Upper lobe of right lung (tissue), 1 donor: ENCODE measurements at places on chromosomes 11 and 22.

- H3K4me3 ChIP-seq, result no peak within 1 kb of the TSS
- H3K4me1 ChIP-seq, result no peaks in the 10 kb centered on the region
- no peaks in the 10 kb centered on the region for H3K36me3 ChIP-seq
- peaks cover 5% of the 10 kb centered on the region for H3K27me3 ChIP-seq
Measured at GRCh38 chr11:118956094-118956846, at the start of gene UPK2. Gene UPK2 (plus strand): TSS chr11:118956298. CDS start chr11:118956351, 53 bp downstream.

- H3K4me1 ChIP-seq, result peaks cover 5% of the 10 kb centered on the region
- DNase-seq, result no peak
- no peak overlapping the region for H3K4me3 ChIP-seq
- no peaks in the 10 kb centered on the region for H3K27me3 ChIP-seq
- H3K36me3 ChIP-seq, result peaks cover 58% of the 10 kb centered on the region
- H3K27ac ChIP-seq, result no peak overlapping the region
Measured at GRCh38 chr11:4134806-4135205, 40.2 kb downstream of the RRM1 start.

DNA sequence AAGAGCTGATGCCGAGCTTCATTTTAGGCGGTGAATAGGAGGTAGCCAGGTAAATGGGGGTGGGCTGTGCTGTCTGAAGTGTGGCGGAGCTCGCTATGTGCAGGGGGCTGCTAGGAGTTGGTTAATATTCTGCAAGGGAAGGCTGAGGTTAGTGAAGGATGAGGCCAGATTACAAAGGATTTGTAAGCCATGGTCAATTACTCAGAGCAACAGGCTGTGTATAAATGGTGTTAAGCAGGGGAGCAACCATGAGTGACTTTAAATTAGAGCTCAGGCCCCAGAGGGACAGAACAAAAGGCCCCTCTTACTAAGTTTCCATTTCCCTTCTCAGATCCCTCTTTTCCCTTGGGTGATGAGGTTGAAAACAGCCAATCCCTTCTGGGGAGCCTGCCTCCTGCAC is 7.3 kb upstream of the MCAM start:
- H3K36me3 ChIP-seq, result no peaks in the 10 kb centered on the region
- no peak overlapping the region for H3K4me3 ChIP-seq
- DNase-seq, result no peak

DNA sequence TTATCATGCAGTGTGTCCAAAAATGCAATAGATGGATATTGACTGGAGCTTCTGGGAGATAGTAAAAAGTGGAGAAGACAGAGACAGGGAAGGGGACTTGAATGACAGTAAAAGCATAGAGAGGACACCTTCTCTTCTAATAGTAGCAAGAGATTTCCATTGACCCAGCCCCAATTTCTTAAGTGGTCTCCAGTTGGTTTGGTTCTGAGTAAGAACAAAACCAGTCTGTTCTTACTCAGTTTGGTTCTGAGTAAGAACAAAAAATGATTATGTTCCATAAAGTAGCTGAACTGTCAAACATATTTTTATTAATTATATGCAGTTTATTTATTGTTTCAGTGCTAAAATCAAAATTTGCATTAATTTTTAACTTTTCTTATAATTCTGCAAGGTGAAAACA is 316.8 kb upstream of the MPPED2 start:
- no peaks in the 10 kb centered on the region for H3K36me3 ChIP-seq
- H3K4me3 ChIP-seq, result no peak overlapping the region
- no peaks in the 10 kb centered on the region for H3K4me1 ChIP-seq

DNA sequence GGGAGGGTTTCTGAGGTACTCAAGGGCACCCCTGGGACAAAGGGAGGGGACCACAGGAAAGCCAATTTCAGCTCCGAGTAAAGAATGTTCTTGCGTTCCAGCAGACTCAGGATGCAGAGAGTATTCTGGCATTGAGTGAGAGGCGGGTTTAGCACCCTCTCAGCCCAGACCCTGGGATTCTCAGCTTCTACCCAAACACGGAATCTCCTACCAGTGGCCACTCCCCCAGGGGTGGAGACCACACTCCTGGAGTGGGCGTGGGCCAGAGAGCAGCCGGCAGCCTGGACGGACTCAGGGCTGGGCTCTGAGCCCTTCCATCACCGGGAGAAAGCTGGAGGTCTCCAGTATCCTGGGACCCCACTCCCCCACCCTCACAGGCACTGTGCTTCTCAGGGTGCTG is 26.1 kb upstream of the TTLL12 start:
- H3K27me3 ChIP-seq, result no peaks in the 10 kb centered on the region
- H3K36me3 ChIP-seq, result no peaks in the 10 kb centered on the region
- DNase-seq, result no peak
- H3K4me3 ChIP-seq, result no peak overlapping the region

GRCh38 chr11:121304759-121305158 is 12.2 kb downstream of the SC5D start:
- H3K4me3 ChIP-seq, result no peak overlapping the region
- H3K27ac ChIP-seq, result no peak overlapping the region
- peaks cover 61% of the 10 kb centered on the region for H3K36me3 ChIP-seq
- peaks cover 3% of the 10 kb centered on the region for H3K4me1 ChIP-seq
- no peak for DNase-seq
- no peaks in the 10 kb centered on the region for H3K27me3 ChIP-seq

DNA sequence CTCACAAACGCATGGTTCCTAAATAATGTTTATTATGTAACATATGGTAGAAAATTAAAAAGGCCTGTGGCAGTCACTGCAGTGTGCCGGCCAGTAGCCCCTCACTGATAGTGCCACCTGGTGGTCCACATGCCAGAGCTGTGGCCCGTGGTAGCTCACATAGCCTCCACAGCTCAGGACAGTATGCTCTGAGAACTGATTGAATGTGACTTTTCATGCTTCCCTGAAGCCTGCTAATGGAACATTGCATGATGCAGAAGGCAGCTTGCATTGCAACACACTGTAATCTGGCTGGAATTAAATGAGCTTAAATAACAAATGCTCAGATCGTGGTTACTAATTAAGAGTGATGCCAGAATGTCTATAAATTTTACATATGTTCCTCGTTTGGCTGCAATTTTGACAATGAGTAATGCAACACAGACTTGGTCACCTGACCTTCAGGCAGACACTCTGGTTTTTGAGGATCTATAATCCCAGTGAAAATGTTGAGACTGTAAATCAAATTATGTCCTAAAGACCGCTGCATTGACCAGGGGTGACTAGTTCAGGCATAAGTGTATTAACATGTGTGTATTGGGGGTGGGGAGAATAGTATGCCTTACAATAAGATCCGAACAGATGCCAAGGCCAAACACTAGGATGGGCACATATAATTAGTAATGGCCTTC is 566.4 kb downstream of the METTL15 start:
- no peaks in the 10 kb centered on the region for H3K4me1 ChIP-seq
- no peak overlapping the region for H3K27ac ChIP-seq
- H3K36me3 ChIP-seq, result no peaks in the 10 kb centered on the region
- no peak for DNase-seq
- no peak overlapping the region for H3K4me3 ChIP-seq

DNA sequence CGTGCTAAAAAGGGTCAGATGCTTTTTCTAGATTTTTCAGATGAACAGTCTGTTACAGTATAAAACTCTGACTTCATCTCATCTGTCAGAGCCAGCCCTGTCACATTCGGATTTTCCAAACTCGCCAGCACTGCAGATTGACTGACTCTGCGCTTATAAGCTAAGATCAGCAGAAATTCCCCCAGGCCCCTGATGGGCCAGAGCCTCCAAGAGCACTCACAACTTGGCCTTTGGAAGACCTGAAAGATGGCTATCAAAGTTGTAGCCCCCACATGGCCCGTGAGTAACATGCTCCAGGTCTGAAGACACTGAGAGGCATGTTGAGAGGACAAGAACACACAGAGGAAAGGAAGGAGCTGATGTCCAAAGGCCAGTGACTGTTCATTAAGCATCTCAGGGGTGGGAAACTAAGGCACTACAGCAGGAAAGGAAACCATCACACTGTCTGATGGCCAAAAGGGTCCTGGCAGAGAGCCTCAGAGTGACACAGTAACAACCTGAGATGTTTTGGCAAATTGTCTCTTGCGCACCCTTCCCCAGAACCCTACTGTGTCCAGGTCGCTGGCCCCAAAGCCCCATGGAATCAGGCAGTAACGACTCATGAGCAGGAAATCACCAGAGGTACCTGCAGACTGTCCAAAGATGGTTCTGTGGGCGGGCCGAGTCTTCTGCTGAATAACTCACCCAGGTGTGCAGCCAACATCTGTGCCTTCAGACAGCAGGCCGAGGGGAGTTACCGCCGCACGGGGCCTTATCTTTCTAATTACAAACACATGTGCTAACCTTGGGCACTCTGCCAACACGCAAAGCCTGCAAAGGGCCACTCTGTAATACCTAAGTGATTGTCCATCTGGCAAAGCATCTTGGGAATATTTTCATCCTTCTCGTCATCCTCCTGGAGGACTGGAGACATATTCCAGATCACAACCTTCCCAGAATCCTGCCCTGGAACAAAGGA is 23.6 kb downstream of the HIRA start:
- no peak overlapping the region for H3K27ac ChIP-seq
- no peak for DNase-seq
- no peaks in the 10 kb centered on the region for H3K4me1 ChIP-seq
- H3K4me3 ChIP-seq, result no peak overlapping the region
- peaks cover 68% of the 10 kb centered on the region for H3K36me3 ChIP-seq
- no peaks in the 10 kb centered on the region for H3K27me3 ChIP-seq

GRCh38 chr22:39144101-39144767 is 8.2 kb downstream of the CBX7 start:
- peaks cover 45% of the 10 kb centered on the region for H3K4me1 ChIP-seq
- no peaks in the 10 kb centered on the region for H3K36me3 ChIP-seq
- peak overlapping the region; percentile 91 for H3K4me3 ChIP-seq
- no peaks in the 10 kb centered on the region for H3K27me3 ChIP-seq
- H3K27ac ChIP-seq, result peak overlapping the region; percentile 92
- DNase-seq, result no peak

DNA sequence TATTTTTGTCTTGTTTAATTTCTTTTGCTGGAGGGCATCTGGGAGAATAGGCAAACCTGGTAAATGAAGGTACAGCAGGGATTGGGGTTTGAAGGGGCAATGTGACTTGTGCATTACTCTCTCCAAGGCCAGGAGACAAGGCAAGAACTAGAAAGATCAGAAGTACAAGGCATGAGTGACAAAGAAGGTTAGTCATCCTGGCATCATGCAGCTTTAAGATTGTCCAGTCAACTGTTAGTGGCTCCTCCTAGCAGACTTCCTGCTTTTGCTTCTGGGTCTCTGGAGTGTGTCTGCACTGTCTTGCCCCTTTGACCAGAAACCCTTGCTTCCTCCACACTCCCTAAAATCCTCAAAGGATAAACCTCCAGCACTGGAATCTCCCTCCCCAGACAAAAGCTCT is 27.2 kb upstream of the GLYATL1 start:
- no peak for DNase-seq
- no peaks in the 10 kb centered on the region for H3K27me3 ChIP-seq
- no peaks in the 10 kb centered on the region for H3K4me1 ChIP-seq
- no peak overlapping the region for H3K27ac ChIP-seq

GRCh38 chr11:114165326-114166230 is 106.1 kb downstream of the ZBTB16 start:
- no peak overlapping the region for H3K4me3 ChIP-seq
- peak overlapping the region; percentile 97 for H3K27ac ChIP-seq
- H3K27me3 ChIP-seq, result no peaks in the 10 kb centered on the region
- DNase-seq, result no peak

- no peaks in the 10 kb centered on the region for H3K4me1 ChIP-seq
- peaks cover 67% of the 10 kb centered on the region for H3K36me3 ChIP-seq
- no peaks in the 10 kb centered on the region for H3K27me3 ChIP-seq
- no peak overlapping the region for H3K27ac ChIP-seq
- DNase-seq, result no peak
- H3K4me3 ChIP-seq, result no peak overlapping the region
Measured at GRCh38 chr22:23269441-23270211, 89.3 kb downstream of the BCR start.

- peaks cover 29% of the 10 kb centered on the region for H3K27me3 ChIP-seq
- no peak for DNase-seq
- H3K36me3 ChIP-seq, result no peaks in the 10 kb centered on the region
- H3K4me3 ChIP-seq, result no peak overlapping the region
Measured at GRCh38 chr11:116500026-116500946, 272.5 kb downstream of the BUD13 start.

GRCh38 chr22:48208894-48209293 is 1446.4 kb downstream of the TBC1D22A start:
- H3K27me3 ChIP-seq, result peaks cover 5% of the 10 kb centered on the region
- DNase-seq, result no peak
- no peak overlapping the region for H3K27ac ChIP-seq

DNA sequence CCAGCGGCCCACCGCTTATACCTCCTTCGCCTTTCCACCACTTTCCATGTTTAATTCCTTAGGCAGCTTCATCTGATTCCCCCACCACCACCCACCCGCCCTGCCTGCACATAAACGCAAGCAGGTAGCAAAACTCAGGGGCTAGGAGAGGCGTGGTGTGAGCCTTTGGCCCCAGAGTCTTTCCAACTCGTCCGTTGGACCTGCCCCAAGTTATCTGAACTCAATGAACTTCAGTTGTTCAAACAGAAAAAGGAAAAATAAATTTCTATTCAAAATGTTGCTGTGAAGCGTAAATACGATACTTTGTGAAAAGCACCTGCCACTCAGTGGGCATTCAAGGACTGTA is 814 bp upstream of the CDON start:
- peak overlapping the region; percentile 65 for H3K4me3 ChIP-seq
- H3K4me1 ChIP-seq, result peaks cover 14% of the 10 kb centered on the region
- H3K36me3 ChIP-seq, result no peaks in the 10 kb centered on the region
- DNase-seq, result no peak

GRCh38 chr11:86873573-86874083 is 73.3 kb downstream of the PRSS23 start:
- H3K36me3 ChIP-seq, result no peaks in the 10 kb centered on the region
- DNase-seq, result no peak
- H3K4me3 ChIP-seq, result no peak overlapping the region
- no peaks in the 10 kb centered on the region for H3K4me1 ChIP-seq
- H3K27me3 ChIP-seq, result no peaks in the 10 kb centered on the region

DNA sequence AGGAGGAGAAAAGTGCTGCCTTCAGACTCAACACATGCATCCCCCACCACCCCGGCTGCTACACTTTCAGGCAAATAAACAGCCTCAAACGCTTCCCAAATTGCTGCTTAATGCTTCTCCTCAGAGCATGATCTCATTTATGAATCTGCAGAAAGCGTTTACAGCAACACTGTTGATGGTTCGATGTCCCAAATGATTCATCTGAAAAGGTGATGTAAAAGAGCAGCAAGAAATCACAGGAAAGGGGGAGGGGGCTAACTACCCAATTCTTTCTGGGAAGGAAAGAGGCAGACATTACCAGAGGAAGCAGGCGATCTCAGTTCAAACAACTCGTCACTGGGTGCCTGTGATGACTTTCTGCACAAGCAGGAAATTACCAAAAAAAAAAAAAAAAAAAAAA is 119.6 kb downstream of the TENM4 start:
- no peaks in the 10 kb centered on the region for H3K4me1 ChIP-seq
- H3K27ac ChIP-seq, result no peak overlapping the region
- no peaks in the 10 kb centered on the region for H3K27me3 ChIP-seq

- no peak overlapping the region for H3K27ac ChIP-seq
- no peaks in the 10 kb centered on the region for H3K27me3 ChIP-seq
- no peaks in the 10 kb centered on the region for H3K36me3 ChIP-seq
- no peak overlapping the region for H3K4me3 ChIP-seq
- peaks cover 4% of the 10 kb centered on the region for H3K4me1 ChIP-seq
- DNase-seq, result no peak
Measured at GRCh38 chr11:69368119-69368880, 74.3 kb downstream of the MYEOV start.

- H3K27me3 ChIP-seq, result no peaks in the 10 kb centered on the region
- H3K36me3 ChIP-seq, result no peaks in the 10 kb centered on the region
- no peak overlapping the region for H3K27ac ChIP-seq
- no peaks in the 10 kb centered on the region for H3K4me1 ChIP-seq
- no peak for DNase-seq
Measured at GRCh38 chr11:2213890-2214526, 42.4 kb upstream of the TH start.
